Mesenteric fat pad (tissue), 1 donor: ENCODE measurements at places on chromosomes 6 and 20. TPM values are rescaled to one million over a fixed set of nuclear protein-coding genes. Genes with fewer than 3 reads are reported as not detected.

Gene SLC35F1
- total RNA-seq: 0.48 TPM

Gene PSMB8
- total RNA-seq: 46.4 TPM

Gene MOCS1
- total RNA-seq: 70.0 TPM

Gene UST
- total RNA-seq: 5.2 TPM

Gene PSORS1C1
- 0.45 TPM for total RNA-seq

Gene CLIC5
- 8.2 TPM for total RNA-seq

Gene TP53TG5
- not detected for total RNA-seq
